ENCODE measurements at places on chromosomes 2 and 18.
A peak's percentile ranks its signal among the peaks of the same experiment; 100 is the strongest.

- no peak for DNase-seq
Measured at GRCh38 chr2:129934044-129934822, 45.2 kb upstream of the RAB6C start.

DNA sequence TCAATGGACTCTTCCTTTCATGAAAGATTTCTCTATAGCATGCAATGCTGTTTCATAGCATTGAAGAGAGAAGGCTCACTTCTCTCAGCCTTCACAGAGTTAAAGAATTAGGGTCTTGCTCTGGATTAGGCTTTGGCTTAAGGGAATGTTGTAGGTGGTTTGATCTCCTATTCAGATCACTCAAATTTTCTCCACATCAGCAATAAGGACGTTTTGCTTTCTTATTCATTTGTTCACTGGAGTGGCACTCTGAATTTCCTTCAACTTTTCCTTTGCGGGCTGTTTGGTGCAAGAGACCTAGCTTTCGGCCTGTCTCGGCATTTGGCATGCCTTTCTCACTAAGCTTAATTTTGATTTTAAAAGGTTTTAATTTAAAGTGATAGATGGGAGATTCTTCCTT lies 131.6 kb downstream of the RBMS1 start:
- DNase-seq, result no peak

DNA sequence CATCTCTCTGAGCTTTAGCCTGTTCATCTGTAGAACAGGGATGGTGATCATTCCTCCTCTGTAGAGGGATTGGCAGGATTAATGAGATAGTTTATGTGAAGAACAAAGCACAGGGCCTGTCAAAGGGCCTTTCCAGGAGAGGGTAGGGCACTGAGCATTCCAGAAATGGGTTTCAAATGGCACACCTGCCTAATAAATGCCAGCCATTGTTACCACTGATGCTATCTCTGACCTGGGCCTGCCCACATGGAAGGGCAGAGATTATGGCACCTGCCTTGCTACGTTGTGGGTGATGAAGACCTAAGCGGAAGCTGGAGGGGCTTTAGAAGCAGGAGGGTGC lies 31.0 kb upstream of the GMPPA start:
- no peak for DNase-seq

DNA sequence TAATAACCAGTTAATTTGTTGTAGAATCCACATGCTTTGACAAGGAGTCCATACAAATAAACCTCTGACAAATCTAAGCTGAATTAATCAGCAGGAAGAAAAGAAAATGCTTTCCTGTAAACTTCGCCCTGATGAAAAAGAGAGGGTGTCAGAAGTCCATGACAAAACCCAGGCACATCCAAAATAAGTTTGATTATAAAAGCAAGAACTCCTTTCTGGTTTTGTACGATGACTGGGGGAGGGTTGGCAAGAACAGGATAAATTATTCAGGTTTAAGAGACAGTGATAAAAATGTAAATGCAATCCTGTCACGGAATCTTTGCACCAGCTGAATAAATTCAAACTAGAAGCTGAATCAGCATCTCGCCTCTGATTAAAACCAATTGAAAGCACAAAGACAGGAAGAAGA lies 469.2 kb upstream of the TNP1 start:
- no peak for DNase-seq

DNA sequence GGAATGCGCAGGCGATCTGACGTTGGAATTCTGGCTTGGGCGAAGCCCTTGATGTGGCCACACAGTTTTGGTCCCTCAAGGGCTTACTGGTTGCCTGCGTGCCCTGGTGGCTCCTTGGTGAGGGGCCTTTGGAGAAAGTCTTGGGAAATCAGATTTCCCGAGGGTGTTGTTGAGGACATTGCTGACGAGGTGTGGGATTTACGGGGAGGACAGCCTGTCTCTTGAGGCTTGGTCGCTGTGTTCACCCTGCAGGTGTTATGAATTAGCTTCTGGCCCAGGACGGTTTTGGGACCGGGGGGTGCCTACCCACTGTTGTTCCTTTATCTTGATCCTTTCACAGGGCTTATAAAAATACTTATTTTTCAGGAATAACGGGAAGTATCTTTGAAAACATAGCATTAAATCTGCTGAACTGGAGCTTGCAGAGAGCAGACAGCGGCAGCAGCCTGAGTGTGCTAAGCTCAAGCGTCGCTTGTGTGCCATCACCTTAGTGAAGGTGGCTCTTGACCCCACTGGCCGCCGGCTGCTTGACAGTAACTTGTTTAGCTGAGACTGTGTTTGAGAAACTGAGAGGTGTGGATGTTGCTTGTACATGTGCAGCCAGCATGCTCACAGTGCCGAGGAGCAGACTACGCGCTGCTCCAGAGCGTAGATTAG lies 4.2 kb downstream of the CTDP1 start:
- no peak for DNase-seq

- DNase-seq, result no peak
Measured at GRCh38 chr2:58903427-58903826, 662.3 kb upstream of the FANCL start.

DNA sequence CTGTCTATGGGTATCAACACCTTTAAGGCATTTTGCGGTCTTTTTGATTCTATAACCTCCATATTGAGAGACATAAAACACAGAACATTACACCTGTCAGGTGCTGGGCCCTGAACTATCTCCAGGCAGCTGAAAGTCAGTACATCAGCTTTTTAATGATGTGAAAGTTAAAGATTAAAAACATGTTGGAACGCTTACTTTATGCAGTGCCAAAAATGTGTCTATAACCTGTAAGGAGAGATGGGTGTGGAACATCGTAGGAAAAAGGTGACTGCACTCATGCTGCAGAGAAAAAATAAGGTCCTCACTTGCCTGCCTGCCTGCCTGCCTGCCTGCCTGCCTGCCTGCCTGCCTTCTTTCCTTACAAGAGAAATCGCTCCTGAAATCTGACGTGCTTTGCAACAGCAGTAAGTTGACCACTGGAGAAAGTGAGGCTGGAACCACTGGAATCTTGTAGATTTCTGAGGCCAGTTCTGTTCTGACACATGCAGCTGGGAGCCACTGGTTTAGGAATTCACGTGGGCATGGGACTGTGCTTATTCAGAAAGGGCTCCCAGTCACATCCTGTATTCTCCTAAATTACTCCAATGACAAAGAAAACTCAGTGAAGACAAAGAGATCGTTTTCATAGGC lies 34.1 kb downstream of the BCL11A start:
- DNase-seq, result no peak

- DNase-seq, result no peak
Measured at GRCh38 chr18:76927223-76927725, 104.9 kb downstream of the ZNF236 start.

- DNase-seq, result no peak
Measured at GRCh38 chr18:63422864-63423304, 608 bp upstream of the VPS4B start.

GRCh38 chr2:237149425-237149824 lies 63.7 kb downstream of the COPS8 start:
- DNase-seq, result peak; percentile 56

- DNase-seq, result no peak
Measured at GRCh38 chr2:24153478-24153877, 21.4 kb upstream of the FAM228A start.

DNA sequence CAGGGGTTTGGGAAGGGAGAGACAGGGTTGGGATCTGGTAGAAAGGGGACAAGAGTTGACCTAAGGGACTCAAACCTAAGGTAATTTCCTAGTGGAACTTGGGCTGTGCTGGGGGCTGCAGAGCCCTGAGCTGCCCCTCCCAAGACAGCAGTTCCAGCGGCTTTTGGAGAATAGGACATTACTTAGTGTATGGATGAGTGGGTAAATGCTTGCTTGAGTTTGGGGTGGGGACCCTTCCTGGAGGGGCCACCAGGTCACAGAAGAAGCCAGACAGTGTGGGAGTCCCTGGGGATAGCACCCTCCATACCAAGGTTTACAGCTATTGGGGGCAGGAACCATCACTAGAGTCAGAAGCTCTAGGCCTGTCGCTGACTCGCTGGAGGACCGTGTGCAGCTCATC lies 111.5 kb downstream of the CAPN13 start:
- DNase-seq, result no peak

- DNase-seq, result no peak
Measured at GRCh38 chr2:71846669-71847291, 300.9 kb downstream of the CYP26B1 start.

DNA sequence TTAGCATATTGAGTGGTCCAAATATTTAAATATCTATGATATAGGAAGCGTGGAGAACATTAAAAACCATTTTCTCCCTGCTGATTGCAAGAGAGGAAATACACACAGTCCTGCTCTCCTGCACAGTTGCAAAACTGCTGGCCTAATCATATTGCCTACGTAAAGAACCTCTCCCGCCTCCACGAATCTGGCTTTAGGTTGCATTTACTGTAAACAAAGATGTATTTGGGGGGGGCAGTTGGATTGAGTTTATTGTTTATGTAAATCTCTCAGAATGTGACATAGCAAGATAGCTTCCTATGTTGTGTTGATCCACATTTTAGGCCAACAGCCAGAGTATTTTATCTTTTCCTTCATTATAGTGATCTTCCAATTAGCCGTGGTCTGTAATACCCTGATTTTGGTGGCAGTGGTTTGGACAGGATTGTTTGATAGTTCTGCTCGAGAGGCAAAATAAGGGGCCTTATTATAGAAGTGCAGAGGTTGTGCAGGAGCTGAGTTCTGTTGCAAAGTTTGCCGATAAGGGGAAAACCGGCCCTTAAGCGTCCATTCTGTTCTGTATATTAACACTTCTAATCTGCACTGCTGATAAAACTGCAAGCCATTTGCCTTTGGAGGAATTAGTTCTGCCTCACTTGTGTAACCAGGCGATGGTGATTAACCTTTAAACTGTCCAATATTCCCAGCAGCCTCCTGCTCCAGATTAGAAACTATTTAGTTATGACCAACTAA lies 101.6 kb upstream of the SIX3 start:
- DNase-seq, result no peak

DNA sequence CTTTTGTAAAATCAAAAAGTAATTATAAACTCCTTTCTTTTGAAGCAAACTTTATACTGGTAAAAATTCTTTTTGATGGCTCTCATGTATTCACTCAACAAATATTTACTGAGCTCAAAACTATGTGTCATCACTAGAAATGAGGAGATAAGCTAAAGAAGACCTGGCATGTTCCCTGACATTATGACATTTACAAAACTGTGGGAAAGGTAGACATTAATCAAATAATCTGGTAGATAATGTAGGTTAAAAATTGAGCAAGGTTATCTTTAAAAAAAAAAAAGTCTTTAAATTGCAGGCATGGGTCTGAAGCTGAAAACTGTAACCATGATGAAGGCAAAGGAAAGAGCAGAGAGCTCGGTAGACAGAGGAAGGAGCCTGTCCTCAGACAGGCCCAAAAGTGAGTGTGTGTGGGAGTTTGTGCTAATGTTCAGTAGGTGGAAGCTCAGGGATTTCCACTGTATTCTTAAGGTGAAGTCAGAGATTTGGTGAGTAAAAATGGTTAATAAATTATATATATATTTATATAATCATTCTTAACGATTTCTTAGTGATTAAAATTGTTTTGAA lies 612.9 kb downstream of the LRP1B start:
- no peak for DNase-seq

GRCh38 chr2:111118981-111119821 lies 1.5 kb upstream of the BCL2L11 start:
- DNase-seq, result peak; percentile 40

DNA sequence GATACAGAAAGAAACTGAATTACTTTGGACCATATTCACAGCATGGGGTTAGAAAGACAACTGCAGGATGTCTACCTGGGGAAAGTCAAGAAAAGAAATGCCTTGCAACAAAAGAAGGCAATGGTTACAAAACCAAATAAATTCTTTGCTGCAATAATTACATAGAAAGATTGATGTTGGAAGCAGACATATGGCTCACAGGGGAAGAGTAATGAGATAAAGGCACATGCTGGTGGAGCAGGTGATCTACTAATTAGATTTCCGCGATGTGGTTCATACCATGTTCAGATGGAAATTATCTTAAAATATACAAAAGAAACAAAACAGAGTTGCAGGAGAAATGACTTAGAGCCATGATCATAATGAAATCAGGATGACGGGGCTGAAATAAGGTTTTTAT lies 718.8 kb upstream of the PKDCC start:
- no peak for DNase-seq

- no peak for DNase-seq
Measured at GRCh38 chr18:30859036-30859435, 183.5 kb downstream of the DSC3 start.

DNA sequence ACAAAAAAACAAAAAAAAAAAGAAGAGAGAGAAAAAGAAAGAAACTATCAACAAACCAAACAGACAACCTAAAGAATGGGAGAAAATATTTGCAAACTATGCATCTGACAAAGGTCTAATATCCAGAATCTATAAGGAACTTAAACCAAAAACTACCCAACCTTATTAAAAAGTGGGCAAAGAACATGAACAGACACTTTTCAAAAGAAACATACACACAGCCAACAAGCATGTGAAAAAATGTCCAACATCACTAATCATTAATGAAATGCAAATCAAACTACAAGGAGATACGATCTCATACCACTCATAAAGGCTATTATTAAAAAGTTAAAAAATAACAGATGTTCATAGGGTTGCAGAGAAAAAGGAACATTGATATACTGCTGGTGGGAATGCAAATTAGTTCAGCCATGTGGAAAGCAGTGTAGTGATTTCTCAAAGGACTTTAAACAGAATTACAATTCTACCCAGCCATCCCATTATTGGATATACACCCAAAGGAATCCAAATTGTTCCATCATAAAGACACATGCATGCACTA lies 7.2 kb upstream of the POLE4 start:
- DNase-seq, result no peak

GRCh38 chr18:45102863-45103262 lies 422.2 kb downstream of the SETBP1 start:
- DNase-seq, result no peak

DNA sequence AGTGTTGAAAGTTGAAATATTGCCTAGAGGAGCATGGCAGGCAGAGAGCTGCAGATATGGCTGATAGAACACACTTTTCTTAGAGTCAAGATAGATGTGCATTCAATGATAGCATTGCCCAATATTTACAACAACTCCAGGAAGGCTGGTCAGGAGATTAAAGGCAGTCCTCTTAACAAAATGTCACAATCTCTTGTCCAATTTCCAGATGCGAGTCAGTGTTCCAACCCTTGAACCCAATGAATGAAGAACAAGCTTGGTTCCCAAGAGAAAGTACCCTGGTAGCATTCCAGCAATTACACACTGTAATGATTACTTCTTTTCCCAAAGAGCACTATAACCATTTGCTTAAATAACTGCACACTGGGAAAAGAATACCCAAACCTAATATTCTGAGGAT lies 839.4 kb upstream of the VRK2 start:
- DNase-seq, result no peak

DNA sequence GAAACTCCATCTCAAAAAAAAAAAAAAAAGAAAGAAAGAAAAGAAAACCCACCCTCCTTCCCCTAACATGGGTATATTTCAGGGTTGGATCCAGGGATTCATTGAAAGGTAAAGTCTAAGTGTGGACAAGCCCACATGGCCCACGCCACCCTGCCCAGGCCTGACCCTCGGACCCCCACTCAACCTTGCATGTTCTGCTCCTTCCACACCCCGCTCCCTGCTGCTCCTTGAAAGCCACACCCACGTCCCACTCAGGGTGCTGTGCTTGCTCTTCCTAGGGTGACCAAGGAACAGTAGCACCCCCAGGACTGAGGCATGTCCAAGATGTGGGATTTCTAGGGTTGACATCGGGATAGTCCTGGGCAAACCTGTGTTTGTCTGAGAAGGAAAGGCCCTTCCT lies 172.7 kb upstream of the MYCN start:
- DNase-seq, result no peak

- no peak for DNase-seq
Measured at GRCh38 chr2:132400169-132400900, 16.3 kb upstream of the GPR39 start.
